ENCODE measurements at places on chromosomes 2 and 18. TPM values are rescaled to one million over a fixed set of nuclear protein-coding genes. Genes with fewer than 3 reads are reported as not detected.

The ABCG8 gene
- total RNA-seq: not detected

GRCh38 chr18:64416990-64417389 is 268.1 kb upstream of the LINC00305 start:
- no peaks in the 10 kb centered on the region for H3K4me1 ChIP-seq
- H3K27me3 ChIP-seq: no peaks in the 10 kb centered on the region
- DNase-seq: no peak
- H3K27ac ChIP-seq: no peak overlapping the region
- no peak overlapping the region for H3K4me3 ChIP-seq

DNA sequence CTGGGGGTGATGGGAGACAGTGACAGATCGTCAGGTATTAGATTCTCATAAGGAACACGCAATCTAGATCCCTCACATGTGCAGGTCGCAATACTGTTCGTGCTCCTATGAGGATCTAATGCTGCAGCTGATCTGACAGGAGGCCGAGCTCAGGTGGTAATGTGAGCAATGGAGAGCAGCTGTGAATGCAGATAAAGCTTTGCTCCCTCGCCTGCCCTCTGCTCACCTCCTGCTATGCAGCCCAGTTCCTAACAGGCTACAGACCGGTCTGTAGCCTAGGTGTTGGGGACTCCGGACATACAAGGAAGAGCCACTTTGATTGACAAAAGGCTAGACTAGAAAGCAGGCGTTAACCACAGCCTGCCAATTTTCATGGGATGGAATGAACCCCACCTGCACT is 183.6 kb upstream of the TMEM200C start:
- no peak overlapping the region for H3K27ac ChIP-seq
- H3K36me3 ChIP-seq: no peaks in the 10 kb centered on the region
- no peaks in the 10 kb centered on the region for H3K27me3 ChIP-seq
- H3K4me3 ChIP-seq: no peak overlapping the region

DNA sequence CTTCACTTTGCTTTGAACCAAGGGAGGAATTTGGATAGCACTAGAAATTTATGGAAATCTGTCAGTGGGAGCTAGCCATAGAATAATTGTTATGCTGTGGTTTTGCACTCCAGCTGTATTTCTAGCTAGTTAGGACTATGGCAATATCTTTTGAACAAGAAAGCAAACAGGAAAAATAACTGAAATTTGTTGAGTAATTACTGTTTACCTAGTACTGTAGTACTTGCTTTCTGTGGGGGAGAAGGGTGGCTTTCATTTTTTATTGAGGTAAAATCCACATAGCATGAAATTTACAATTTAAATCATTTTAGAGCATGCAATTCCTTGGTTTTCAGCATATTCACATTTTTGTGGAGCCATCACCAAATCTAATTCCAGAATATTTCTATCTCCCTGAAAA is 28.4 kb downstream of the MBD5 start:
- no peak overlapping the region for H3K27ac ChIP-seq
- no peak for DNase-seq
- H3K27me3 ChIP-seq: no peaks in the 10 kb centered on the region
- no peaks in the 10 kb centered on the region for H3K4me1 ChIP-seq
- H3K4me3 ChIP-seq: no peak overlapping the region

GRCh38 chr2:40315683-40316082 is 136.2 kb downstream of the SLC8A1 start:
- no peak overlapping the region for H3K4me3 ChIP-seq
- DNase-seq: peak; percentile 26
- no peaks in the 10 kb centered on the region for H3K4me1 ChIP-seq
- no peaks in the 10 kb centered on the region for H3K27me3 ChIP-seq

- no peak overlapping the region for H3K4me3 ChIP-seq
- no peaks in the 10 kb centered on the region for H3K36me3 ChIP-seq
- DNase-seq: peak; percentile 71
- no peaks in the 10 kb centered on the region for H3K27me3 ChIP-seq
Observed at GRCh38 chr2:634636-635388, 42.4 kb downstream of the TMEM18 start.

DNA sequence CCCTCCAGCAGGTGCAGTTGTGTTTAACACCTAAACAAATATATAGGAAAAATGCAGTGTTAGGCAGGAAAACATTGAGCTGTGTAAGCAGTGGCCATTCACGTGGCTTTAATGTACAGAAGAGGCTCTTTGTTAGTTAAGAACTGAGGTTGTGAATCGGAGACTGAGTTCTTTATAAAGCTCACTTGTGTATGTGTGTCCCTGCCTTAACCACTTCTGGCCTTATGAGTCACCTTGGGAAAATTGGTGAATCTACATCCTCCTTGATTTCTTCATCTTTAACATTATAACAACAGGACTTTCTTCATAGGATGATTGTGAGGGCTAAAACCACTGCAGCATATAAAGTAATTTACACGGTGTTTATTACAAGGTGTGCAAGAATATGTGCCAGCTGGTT is 188.4 kb upstream of the TPO start:
- H3K4me1 ChIP-seq: no peaks in the 10 kb centered on the region
- no peak overlapping the region for H3K4me3 ChIP-seq
- no peak overlapping the region for H3K27ac ChIP-seq
- no peaks in the 10 kb centered on the region for H3K27me3 ChIP-seq
- DNase-seq: no peak

- no peak overlapping the region for H3K27ac ChIP-seq
- H3K4me3 ChIP-seq: no peak overlapping the region
- DNase-seq: peak; percentile 26
- no peaks in the 10 kb centered on the region for H3K36me3 ChIP-seq
- H3K4me1 ChIP-seq: no peaks in the 10 kb centered on the region
Observed at GRCh38 chr2:74985978-74986609, 27.7 kb downstream of the POLE4 start.

DNA sequence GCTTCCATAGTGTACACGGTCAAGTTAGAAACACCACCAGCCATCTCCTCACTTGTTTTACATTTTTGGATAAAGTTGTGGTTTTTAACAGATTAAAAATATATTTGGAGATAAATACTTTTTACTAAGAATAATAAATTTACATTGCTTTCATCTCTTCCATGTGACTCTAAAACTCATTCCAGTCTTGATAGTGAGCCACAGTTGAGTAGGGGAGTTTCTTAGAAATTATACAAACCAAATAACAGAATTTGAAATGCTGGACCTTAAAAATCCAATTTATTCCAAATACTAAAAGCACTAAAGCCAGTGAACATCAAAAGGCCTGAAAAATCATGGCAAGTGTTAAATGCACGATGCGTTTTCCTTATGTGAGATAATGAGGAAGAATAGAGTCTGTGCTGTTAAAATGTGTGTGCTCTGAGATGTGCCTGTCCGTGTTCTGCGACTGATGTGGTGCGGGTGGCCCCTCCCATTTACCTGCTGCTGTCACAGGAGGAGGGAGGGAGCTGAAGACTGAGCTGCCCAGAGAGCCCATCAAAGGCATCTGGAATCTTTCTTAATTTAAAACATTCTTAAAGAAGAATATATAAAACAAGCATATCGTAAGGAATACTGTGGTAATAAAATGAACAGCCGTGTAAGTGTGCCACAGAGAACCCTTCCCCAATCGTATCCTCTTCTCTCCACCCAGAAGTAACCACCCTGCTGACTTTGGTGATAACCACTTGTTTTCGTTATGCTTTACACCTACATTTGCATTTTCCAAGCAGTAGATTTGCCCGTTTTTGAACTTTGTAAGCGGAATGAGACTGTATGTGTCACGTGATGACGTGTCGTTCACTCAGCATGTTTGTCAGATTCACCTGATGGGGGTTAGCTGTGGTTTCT is 57.0 kb upstream of the TXNDC2 start:
- no peak overlapping the region for H3K4me3 ChIP-seq
- no peaks in the 10 kb centered on the region for H3K27me3 ChIP-seq
- H3K27ac ChIP-seq: peak overlapping the region; percentile 85
- peaks cover 11% of the 10 kb centered on the region for H3K36me3 ChIP-seq

The LRRTM1 gene
- total RNA-seq: 0.37 TPM

DNA sequence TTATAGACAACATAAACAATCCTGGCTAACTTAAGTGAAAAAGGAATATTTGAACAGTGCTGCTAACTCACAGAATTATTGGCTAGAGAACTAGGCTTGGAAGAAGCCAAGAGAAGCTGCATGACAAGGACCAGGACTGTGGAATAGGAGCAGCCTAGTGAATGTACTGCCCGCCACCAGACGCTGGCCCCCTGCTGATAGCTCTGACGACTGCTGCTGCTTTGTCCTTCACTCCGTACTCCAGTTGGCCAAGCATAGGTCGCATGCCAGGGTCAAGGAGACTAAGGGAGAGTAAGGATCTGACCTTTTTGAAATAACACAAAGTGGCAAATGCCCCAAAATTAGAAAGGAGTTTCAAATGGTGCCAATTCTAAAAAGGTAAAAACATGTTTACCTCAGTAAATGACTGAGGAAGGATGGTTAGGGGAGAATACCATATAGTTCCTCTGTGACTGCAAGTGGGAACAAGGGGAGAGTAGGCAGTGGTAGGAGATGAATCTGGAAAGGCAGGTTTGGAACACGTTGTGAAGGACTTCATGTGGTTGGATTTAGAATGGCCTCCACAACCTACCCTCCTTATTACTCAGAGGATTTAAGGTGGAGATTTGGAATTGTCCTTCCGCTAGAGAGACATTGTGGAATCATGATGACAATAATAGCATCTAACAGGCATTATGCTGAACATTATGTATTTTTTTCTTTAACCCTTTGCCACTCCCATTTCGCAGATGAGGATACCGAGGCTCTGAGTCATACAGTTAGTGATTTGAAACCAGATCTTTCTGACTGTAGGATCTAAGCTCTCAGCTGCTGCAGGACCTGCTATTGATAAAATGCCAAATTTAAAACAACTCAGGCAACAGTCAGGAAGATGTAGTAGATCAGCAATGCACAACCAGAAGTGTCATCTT is 19.5 kb downstream of the STRADB start:
- H3K4me3 ChIP-seq: no peak overlapping the region
- H3K27me3 ChIP-seq: no peaks in the 10 kb centered on the region
- DNase-seq: no peak
- H3K27ac ChIP-seq: no peak overlapping the region
- peaks cover 6% of the 10 kb centered on the region for H3K36me3 ChIP-seq

GRCh38 chr2:227386630-227387029 is 1.1 kb downstream of the SCYGR1 start:
- H3K4me3 ChIP-seq: no peak overlapping the region
- no peaks in the 10 kb centered on the region for H3K4me1 ChIP-seq
- no peaks in the 10 kb centered on the region for H3K36me3 ChIP-seq
- no peak for DNase-seq

GRCh38 chr18:47191961-47192360 is 15.8 kb upstream of the IER3IP1 start:
- no peak overlapping the region for H3K27ac ChIP-seq
- no peaks in the 10 kb centered on the region for H3K36me3 ChIP-seq
- H3K27me3 ChIP-seq: no peaks in the 10 kb centered on the region
- no peak overlapping the region for H3K4me3 ChIP-seq
- no peaks in the 10 kb centered on the region for H3K4me1 ChIP-seq
- DNase-seq: no peak

The NCKAP5 gene
- 0.58 TPM for total RNA-seq

DNA sequence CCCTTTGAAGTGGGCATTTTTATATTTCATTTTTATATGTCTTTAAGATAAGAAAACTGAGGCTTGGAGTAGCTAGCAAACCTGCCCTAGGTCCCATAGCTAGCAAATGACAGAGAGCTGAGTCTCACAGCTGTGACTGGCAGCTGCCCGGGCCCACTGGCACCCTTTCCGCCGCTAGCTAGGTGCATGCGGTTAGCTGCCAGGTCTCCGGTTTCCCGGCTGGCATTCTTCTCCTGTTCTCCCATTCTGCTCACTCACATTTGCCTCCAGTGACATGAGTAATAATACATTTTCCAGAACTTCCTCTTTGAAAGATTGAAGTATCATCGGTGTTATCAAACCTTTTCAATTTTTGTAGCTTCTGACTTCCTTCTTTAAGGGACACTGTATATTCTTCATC is 38.7 kb downstream of the MTCL1 start:
- DNase-seq: no peak
- H3K27ac ChIP-seq: no peak overlapping the region
- no peak overlapping the region for H3K4me3 ChIP-seq
- peaks cover 40% of the 10 kb centered on the region for H3K4me1 ChIP-seq
- no peaks in the 10 kb centered on the region for H3K27me3 ChIP-seq

DNA sequence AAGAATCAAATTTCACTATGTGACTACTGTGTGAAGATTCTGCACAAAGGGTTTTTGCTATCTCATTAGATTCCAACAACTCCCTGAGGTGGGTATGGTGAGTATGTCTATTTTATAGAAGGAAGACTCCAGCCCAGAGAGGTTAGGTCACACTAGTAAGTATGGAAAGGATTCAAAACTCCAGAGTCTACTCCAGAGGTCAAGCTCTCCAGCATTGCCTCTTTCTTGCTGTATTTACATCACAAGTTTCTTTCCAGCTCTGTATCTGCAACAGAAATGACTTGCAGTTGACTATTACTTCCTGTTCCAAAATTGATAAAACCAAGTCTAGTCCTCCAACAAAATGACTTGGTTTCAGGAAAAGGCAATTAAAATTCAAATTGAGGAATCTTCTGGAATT is 2.1 kb downstream of the COL4A4 start:
- no peaks in the 10 kb centered on the region for H3K27me3 ChIP-seq
- H3K27ac ChIP-seq: no peak overlapping the region
- no peak overlapping the region for H3K4me3 ChIP-seq
- DNase-seq: no peak
- H3K36me3 ChIP-seq: no peaks in the 10 kb centered on the region

The RMC1 gene
- total RNA-seq: 25.7 TPM

DNA sequence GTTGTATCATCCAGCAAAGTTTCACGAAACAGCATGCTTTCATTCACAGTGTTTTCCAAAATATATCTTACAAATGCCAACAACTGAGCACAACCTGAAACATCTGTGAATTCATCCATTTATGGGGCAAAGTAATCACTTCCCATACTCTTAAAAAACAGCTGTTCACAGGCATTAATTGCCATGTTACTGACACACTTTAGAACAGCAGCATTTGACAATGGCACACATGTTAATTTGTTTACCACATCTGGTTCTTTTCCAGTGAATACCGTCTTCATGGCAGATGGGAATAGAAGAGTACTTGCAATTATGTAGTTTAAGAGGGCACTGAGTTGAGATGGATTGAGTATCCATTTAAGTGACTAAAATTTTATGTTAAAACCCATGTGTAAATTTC is 347.4 kb upstream of the LRP1B start:
- DNase-seq: no peak

DNA sequence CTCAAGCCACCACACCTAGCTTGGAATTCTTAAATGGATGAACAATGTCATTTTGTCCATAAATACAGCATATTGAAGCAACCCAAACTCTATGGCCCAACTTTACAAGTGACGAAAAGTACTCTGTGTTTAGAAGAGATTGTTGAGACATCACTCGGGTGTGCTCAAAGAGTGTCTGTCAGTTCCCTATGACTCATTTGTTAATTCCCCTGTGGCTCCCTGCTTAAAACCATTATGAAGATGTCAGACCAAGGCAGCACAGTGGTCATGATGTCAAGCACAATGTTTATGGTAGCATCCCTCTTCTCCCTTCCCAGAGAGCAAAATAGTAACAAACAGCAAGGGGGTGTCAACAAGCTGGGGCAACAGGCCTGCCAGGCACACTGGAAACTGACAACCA is 3.0 kb downstream of the LYG1 start:
- H3K36me3 ChIP-seq: peaks cover 5% of the 10 kb centered on the region
- no peak for DNase-seq
- H3K4me1 ChIP-seq: no peaks in the 10 kb centered on the region
- H3K4me3 ChIP-seq: no peak overlapping the region
- no peaks in the 10 kb centered on the region for H3K27me3 ChIP-seq

- H3K27ac ChIP-seq: peak overlapping the region; percentile 33
- no peak overlapping the region for H3K4me3 ChIP-seq
- H3K27me3 ChIP-seq: no peaks in the 10 kb centered on the region
- peaks cover 64% of the 10 kb centered on the region for H3K4me1 ChIP-seq
Observed at GRCh38 chr2:47078541-47079482, 76.3 kb downstream of the STPG4 start.

The RPIA gene
- total RNA-seq: 1.2 TPM
